Anterior cingulate cortex (tissue), 58 donors: ENCODE measurements at places on chromosomes 11 and 22.
A peak's percentile ranks its signal among the peaks of the same experiment; 100 is the strongest.

- DNase-seq: no peak
Measured at GRCh38 chr11:27696961-27697360, 3.3 kb downstream of the BDNF start.

- no peak for DNase-seq
Measured at GRCh38 chr22:49755631-49756001, 72.1 kb downstream of the BRD1 start.

GRCh38 chr11:117925198-117925925 lies 3.8 kb downstream of the TMPRSS13 start:
- DNase-seq: no peak

DNA sequence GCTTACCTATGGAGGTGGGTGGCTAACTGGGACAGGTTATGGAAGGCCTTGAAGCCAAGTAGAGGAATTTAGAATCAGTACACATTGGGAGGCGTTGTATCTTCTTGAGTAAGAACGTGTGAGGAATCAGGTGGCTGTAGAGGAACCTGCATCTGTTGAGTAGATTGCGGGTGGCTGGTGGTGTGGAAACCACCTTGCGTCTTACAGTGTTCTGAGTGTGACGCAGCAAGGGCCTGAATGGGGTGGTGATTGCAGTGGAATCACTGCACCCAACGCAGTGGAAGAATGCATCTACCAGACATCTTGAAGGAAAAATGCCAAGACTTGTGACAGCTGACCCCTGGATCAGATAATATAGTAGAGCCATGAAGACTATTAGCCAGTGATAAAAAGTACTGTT lies 110.8 kb upstream of the NNMT start:
- no peak for DNase-seq

DNA sequence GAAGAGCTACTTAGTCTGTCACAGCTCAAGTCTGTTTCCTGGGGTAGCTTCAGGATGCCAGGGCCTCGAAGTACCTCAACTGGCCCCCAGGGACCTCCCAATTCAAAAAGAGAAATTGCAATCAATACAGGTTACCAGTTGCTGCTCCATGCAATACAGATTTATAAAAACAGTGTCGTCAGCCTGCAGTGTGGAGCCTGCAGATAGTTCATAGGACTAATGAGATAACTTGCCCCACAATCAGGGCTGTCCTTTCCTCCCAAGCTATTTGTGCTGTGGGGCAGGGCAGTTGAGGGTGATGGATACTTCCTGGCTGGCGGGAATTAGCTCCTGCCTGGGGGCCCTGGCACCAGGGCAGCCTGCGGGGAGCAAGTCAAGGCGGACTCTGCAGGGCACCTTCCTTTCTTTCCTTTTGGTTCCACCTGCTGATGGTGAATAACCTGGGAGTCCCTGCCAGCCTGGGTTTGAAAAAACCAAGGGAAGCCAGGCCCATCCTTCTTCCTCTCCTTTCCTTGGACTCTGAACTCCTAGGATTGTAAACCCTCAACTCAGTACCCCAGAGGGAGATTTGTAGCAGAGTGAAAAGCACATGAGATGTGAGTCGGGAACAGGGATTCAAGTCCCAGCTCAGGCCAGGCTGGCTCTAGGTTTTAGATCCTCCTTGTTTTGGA lies 216.6 kb downstream of the CEP164 start:
- DNase-seq: no peak

- DNase-seq: no peak
Measured at GRCh38 chr22:35305525-35306070, 5.9 kb downstream of the TOM1 start.

DNA sequence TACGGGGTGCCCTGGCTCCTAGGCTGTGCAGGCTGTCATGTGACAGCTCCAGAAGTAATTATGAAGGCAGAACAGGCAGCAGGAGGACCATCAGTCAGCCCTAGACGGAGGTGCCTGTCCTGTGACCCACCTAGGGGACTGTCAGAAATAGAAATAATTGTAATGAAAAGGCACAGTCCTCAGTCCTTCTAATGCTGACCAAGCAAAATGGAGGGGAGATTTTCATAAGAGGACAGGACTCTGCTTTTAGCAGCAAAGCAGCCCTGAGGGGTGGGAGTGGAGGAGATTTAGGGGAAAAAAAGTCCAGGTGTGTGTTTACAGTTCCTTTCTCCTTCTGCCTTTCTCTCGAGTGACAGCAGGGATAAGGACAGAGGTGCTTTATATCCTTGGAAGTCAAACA lies 108.3 kb upstream of the KIRREL3 start:
- no peak for DNase-seq

DNA sequence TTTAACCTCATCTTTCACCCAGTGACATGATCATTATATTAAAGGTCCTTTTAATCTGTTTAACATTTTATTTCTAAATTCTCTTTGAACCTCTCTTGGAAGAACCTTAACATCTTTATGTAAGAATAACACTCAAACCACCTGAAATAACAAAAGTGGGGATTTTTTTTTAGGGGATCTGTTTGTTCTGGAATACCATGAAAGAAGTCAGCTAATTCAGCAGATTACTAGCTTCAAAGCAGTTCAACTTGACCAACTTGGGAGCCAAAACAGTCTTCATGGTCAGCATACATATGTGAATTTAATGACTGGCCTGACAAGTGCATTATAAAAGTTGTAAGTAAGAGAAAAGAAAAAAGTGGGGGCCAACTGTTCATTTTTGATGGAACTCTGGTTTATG lies 52.3 kb downstream of the CCDC34 start:
- no peak for DNase-seq

DNA sequence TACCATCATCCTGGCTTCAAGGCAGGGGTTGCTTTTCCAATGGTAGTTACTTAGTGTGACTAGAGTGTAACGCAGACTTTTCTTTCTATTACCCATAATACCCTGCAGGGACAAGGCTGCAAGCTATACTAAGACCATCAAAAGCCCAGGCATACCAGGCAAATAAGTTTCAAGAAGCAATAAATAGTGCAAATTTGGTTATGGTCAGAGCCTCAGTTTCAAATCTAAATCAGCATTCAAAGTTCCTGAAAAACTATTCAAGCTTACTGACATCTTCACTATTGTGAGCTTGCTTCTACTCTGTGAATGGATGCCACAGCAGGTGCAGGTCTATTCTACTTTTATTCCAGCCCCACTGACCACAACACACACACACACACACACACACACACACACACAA lies 2.5 kb upstream of the HBB start:
- no peak for DNase-seq

- no peak for DNase-seq
Measured at GRCh38 chr11:47388697-47389576, 10.6 kb upstream of the SPI1 start.

- peak; percentile 40 for DNase-seq
Measured at GRCh38 chr11:73404048-73404447, 27.8 kb downstream of the RELT start.

GRCh38 chr11:46295312-46296058 lies 18.0 kb downstream of the CREB3L1 start:
- DNase-seq: peak; percentile 75

DNA sequence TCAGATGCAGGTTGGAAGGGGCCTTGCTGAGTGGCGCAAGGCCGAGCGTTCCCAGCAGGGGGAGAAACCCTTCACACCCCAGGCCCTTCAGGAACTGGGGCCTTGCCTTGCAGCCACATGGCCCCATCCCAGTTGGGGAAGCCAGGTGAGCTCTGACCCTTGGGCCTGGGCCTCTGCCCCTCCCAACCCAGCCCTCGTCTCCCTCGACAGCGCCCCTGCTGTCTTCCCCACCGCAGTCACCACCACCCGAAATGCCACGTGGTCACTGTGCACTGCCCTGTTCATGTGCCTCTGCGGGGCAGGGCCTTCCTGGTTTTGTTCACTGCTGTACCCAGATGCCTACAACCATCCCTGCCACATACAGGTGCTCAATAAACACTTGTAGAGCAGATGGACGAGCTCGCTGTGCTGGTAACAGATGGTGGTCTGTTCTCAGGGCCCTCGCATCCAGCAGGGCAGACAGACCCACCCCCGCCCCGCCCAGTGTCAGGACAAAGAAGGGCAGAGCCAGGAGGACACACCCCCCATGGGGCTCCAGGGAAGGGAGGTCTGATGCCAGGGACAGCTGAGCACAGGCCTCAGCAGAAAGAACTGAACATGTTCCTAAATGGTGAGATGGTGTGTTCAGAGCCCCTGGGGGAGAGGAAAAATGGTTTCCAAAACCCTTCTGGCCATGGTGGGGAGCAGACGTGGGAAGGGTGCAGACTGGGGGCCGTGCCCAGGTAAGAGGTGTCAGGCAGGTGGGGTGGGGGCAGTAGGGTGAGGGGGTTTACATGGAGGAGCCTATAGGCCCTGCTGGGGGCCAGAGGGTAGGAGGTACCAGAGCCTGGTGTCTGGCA lies 3.7 kb downstream of the POLR2L start:
- no peak for DNase-seq

DNA sequence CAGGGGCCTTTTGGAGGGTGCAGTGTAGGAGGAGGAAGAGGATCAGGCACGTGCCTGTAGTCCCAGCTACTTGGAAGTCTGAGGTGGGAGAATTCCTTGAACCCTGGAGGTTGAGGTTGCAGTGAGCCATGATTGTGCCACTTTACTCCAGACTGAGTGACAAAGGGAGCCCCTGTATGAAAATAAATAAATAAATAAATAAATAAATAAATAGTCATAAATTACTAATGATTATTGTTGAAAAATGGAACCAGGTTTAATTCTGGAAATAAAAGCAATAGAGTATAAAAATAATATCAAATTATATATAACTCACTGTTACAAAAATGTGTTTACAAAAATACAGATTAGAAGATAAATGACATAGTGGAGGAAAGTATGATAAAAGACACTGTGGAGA lies 37.9 kb downstream of the GRIA4 start:
- no peak for DNase-seq

DNA sequence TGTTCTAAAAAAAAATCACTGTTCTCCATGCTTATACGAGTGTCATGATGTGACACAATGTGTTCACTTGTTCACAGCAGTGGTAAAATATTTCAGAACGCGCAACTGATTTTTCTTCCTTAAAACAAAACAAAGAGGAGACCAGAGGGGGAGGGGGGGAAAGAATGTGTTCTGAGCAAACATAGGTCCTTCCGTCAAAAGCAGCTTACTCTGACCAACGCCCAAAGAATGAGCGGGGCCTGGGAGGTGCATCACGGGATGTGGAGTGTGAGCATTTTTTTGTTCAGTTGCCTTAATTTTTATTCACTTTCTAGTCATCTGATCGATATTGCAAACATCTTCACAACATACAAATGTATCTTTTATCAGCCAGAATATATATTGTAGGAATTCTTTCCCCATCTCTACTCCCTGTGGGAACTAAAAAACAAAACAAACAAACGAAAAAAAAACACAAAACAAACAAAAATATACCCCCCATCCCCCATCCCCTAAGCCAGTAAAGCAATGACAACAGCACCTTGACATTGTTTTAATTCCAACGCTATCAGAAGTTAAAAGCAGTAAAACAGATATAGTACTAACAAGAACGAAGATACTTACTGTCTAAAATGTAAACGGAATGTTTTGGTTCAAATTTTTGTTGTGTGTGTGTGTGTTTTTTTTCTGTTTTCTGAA lies 43.3 kb downstream of the BDNF start:
- no peak for DNase-seq
